ENCODE measurements at places on chromosomes 7 and 10.

DNA sequence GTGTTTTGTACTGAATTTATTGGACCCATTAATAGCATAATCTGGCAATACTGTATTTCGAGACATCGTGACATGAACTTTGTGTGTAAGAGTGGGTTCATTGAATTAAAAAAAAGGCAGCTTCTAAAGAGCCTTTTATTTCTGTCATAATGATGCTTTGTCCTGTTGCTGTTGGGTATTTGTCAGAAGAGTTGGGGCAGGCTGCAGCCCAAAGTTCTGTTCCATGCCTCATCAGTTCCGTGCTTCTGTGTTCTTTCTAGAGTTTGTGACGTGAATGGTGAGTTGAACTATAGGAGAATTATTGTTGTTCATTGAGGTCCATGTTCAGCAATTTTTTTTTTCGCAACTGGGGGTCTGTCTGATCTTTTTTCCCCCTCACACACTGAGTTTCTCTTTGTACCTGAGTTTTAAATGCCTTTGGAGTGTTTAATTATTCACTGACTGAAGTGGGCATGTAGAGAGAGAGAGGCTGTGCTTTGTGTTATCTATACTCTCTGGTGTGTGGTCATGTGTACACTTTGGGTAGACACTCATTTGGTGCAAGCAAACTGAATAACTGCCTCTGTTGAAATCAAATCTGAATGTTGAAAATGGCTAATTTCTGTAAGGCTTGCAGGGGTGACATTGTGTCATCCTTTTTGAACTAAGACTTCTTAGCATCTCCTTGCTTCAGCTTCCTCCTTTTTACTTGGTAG is 69.8 kb downstream of the ADD3 start:
- no peak for DNase-seq

GRCh38 chr10:118551535-118552100 is 43.8 kb downstream of the PRLHR start:
- no peak for DNase-seq

GRCh38 chr7:18425838-18426445 is 69.6 kb upstream of the HDAC9 start:
- no peak for DNase-seq

DNA sequence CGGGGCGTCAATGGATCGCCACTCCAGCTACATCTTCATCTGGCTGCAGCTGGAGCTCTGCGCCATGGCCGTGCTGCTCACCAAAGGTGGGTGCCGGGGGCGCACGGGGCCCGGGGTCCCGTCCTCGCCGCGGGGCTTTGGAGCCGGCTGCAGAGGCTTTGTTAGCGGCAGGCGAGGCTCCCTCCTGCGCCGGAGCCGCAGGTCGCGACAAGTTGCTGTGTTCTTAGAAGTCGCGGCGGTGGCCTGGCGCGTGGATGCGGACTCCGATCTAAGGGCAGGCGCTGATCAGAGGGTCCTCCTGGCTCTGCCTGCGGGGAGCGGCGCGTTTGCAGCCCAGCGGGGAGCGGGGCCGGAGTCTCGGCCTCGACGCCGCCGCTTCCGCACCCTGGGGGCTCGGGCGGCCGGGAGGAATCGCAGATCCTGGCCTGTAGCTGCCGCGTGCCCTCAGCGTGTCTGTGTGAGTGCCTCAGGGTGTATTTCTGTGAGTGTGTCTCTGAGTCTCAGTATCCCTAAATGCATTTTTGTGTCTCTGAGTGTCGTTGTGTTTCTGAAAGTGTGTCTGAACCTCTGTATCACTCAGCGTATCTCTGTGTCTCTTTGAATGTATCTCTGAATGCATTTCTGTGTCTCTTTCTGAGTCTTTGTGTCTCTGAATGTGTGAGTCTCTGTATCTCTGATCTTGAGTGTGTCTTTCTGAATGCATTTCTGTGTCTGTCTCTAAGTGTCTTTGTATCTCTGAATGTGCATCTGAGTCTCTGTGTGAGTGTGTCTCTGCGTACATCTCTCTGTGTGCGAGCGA is 766 bp downstream of the BAMBI start:
- DNase-seq = no peak

GRCh38 chr7:37729181-37729580 is 45.6 kb downstream of the GPR141 start:
- DNase-seq = no peak

GRCh38 chr7:77879272-77879671 is 80.7 kb downstream of the PHTF2 start:
- DNase-seq = no peak

- DNase-seq = no peak
These were observed 21.6 kb upstream of the ZNF37A start for GRCh38 chr10:38072552-38072951.

GRCh38 chr10:62384057-62384446 is 9.9 kb downstream of the ZNF365 start:
- no peak for DNase-seq

DNA sequence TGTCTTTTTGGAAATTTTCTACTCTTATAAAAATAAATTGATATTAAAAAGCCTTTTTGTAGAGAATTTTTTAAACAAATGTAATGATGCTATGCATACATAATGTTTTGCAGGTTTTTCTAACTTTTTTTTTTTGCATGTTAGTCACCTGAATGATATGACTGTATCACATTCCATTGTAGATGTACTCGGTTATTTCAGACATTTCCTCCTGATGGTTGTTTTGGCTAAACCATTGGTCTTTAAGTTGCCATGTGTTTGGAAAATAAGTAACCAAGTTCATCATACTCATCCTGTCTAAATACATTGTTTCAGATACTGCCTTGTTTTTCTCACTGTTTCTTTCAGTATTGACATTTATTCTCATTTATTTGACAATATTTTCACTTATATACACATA is 25.8 kb downstream of the NHLRC2 start:
- no peak for DNase-seq

GRCh38 chr10:75705426-75705825 is 274.0 kb downstream of the LRMDA start:
- DNase-seq = no peak

DNA sequence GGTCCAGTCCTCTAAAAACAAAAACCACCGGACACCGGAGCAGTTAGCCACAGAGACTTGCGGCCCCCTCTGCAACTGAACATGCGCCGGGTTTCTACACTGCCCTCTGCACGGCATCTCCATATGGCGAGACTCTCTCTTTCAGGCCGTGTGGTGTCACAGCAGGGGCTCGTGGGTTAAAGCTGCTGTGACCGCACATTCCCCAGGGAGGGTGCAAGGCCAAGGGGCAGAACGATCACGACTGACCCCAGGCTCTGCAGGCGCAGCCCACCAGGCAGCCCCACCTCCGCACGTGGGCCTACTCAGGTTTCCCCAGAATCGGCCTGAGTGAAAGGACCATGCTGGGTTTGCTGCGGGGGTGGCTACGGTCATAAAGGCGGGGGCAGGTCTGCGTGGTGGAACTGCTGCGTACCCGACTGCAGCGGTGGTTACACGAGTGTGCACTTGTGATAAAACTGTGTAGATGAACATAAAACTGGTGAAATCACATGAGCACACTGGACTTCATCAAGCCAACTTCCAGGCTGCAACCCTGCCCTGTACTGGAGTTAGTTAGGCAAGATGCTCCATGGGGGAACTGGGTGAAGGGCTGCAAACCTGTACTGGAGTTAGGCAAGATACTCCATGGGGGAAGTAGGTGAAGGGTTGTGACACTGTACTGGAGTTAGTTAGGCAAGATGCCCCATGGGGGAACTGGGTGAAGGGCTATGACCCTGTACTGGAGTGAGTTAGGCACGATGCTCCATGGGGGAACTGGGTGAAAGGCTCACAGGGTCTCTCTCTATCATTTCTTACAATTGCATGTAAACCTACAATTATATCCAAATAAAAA is 81.4 kb upstream of the PPP2R2D start:
- no peak for DNase-seq

- DNase-seq = no peak
These were observed 34.1 kb downstream of the ZRANB1 start for GRCh38 chr10:124975977-124976514.

- no peak for DNase-seq
These were observed 146.0 kb upstream of the GNAI1 start for GRCh38 chr7:79988653-79989052.

DNA sequence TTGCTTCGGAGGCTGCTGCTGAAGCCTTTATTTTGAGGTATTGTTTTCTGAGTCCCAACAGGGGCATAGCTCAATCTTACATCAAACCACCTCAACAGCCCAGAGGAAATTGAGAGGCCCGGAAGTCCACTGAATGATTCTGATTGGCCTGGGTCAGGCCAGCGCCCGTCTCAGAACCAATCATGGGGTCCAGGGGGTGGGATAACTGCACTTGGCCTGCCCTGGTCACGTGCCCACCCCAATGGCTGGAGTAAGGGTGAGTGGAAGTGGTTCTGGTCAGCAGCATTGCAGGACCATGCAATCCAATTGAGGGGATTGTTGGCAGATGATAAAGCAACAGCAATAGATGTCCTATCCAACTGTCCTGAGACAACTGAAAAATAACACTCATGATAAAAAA is 190.6 kb downstream of the HERPUD2 start:
- no peak for DNase-seq

- no peak for DNase-seq
These were observed 3.3 kb downstream of the GDF2 start for GRCh38 chr10:47325303-47326291.

DNA sequence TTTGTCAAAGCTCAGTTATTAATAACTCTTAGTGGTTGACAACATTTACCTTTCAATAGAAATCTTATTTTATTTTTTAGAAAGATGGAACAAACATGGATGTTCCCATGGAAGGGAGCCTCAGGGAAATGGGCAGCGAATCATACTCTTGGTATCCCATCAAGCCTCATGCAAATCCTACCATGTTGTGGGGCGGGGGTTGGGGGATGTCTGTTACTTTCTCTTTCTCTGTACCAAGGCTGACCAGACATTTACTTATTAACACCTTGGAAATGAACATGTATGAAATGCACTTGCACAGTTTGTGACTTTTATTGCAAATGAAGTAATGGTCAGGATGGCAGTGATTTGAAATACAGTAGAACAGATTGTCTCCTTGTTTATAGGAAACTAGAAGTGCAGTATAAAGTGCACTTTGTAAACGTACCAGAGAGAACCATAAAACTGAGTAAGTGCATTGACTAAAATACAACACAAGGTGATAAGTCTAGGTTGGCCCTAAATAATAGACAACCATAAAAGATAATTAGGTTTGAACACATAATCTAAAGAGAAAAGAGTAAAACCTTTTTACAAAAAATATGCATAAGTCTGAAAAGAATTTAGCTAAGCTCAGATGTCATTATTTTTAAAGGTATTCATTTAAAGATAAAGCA is 32.4 kb downstream of the SEMA3D start:
- DNase-seq = no peak

DNA sequence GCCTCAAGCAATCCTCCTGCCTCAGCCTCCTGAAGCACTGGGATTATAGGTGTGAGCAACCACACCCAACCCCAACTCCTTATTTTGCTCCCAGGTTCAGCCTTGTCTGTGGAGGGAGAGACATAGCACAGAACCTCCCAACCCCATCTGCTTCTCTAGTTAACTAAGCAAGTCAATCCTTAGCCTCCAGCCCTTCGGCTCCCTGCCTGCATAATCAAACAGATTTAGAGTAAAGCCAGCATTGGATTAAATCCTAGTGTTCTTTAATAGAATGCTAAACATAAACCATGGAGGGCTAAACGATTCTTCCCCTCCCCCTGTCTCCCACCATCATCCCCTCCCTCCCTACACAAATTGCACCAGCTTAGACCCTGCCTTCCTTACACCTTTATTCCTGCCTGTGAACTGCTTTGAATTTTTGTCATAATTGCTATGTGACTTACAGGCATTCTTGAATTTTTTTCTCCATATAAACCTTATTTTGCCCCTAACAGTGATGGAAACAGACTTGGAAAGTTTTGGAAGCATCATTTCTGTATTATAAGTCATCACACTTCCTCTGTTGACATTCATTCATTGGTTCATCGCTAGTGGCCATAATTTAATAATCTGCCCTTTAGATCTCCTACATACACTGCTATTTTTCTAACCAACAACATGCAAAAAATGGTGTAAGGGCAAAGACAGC is 72.6 kb upstream of the TOMM7 start:
- DNase-seq = no peak

DNA sequence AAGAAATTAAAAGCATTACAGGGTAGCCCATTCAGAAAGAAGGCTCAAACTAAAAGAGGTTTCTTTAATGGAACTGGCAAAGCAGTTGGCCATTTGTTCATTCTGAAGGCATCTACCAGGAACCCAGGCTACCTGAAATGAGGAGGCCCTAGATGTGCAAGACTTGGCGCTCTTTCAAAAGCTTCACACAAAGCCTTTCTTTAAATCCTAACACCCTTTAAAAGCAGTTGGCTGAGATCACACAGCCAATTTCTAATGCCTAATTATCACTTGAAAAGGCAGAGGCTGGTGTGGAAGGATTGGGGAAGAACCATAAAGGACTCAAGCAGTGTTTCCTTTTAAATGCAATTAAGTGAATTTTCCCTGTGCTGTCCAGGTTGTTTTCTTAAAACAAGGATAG is 23.2 kb downstream of the PPP1R17 start:
- no peak for DNase-seq

GRCh38 chr7:94335586-94335985 is 59.1 kb upstream of the COL1A2 start:
- no peak for DNase-seq

GRCh38 chr7:137007001-137007694 is 138.7 kb downstream of the CHRM2 start:
- no peak for DNase-seq

DNA sequence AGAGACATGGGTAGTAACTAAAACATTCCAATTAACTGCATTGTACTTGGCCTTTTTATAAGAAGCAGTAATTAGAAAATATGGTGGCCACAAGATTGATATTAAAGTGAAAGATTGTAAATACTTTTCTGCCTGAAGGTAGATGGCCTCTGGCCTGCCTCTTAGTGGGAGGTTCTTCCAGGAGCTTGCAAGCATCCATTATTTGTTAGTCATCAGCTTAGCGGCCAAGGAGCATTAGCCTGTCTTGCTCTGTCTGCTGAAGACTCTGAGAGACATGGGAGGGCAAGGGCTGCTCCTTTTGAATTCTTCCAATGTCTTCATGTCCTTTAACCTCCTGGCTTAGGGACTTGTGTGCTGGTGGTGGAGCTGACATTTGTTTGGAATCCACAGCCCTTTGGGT is 80.4 kb downstream of the TCF7L2 start:
- DNase-seq = no peak
